ENCODE measurements at places on chromosomes 1 and 21.

- no peak for ATAC-seq
Observed at GRCh38 chr1:90990779-90991178, 31.1 kb downstream of the ZNF644 start.

DNA sequence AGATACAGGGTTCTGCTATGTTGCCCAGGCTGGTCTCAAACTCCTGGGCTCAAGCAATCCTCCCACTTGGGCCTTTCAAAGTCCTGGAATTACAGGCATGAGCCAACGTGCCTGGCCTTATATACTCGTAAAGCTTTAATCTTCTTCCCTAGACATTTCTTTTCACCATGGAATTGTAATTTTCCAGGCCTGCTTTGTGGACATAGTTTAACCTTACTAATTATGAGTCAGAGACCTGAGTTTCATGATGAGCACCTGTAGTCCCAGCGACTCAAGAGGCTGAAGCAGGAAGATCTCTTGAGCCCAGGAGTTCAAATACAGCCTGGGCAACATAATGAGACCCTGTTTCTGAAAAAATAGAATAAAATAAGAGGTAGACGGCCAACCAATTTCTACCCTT, 12.3 kb downstream of the PATJ start:
- ATAC-seq: no peak

DNA sequence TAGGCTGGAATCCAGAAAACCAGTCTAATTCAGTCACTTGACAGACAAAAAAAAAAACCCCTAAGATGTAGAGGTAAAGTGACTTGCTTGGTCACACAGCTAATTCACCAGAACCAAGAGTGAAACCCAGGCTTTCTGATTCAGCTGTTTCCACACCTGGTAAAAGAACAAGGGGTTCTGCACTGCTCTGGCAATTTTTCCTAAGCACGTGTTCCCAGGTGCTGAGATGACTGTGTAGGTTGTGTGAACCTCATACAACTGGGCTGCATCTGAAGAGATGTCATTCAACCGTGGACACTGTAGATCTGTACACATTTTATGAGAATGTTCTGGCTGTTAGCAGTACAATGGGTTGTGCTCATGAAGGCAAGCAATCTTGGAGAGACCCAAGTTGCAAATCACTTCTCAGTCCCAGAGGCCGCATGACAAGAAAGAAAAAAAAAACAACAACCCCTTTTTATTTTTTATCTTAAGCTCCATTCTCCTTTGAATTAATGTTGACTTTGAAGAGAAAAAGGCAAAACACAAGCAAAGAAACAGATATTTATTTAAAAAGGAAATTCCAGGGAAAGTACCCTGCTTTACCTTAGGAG, 95.4 kb downstream of the INTS7 start:
- ATAC-seq: no peak

DNA sequence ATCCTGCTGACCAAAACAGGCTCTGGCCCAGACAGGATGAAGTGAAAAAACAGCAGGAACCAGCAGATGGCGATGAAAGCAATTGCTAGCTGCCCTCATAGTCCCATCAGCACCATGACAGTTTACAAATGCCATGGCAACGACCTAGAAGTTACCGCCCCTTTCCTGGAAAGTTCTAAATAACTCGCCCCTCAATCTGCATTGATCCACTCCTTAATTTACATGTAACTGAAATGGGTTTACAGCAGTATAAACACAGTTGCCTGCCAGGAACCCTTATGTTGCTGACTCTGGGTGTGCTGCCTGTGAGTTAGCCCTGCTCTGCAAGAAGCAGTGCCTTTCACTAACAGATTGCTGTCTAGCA, 65.5 kb upstream of the CR1L start:
- peak; percentile 99 for ATAC-seq

DNA sequence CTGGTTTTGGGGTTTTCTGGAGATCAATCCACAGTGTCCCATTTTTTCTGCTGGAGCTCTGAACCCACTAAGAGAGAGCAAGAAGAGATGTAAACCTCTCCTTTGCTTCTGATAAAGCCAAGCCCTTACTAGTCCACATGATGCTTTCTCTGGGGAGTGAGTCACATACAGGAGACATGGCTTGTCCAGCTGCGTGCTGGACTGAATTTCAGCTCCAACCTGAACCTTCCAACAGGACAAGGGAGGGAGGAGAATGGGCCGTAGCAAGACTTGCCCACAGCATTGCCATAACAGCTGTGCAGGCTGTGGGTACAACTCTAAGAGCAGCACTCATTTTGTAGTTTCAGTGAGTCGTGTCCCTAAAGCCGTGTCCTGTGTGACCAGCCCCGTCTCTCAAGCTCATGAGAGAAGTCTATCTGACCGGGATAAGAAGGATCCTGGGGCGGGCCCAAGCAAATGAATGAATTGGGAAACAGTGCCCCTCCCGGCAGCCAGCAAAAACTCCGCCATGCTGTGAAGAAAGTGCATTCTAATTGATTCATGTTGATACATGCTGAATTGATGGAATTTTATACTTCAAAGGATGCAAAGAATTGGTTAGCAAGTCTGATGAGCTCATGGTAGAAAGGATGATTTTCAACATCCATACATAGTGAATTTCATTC, 195.2 kb downstream of the GABPA start:
- ATAC-seq: peak; percentile 43

GRCh38 chr1:94982398-94982797, 55.5 kb upstream of the CNN3 start:
- ATAC-seq: no peak

GRCh38 chr1:22579541-22580155, 16.4 kb downstream of the EPHA8 start:
- ATAC-seq: no peak

DNA sequence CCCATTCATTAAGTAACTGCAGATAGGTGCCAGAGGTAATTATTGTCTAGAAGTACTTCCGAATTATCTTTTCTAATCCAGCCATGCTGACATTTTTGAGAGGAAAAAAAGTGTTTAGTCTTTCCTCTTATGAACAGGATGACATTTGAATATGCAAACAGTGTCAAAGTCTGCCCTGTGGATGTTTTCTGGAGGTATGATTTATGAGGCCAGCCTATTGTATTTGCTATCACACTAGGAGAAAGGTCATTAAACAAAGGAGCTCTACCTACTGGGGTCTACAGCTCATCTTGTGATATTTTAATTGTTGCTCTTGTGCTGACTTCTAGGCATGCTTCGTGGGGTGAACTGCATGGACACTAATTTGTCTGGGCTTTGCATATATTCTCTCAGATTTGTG, 559.7 kb upstream of the CAMK1G start:
- ATAC-seq: no peak

- ATAC-seq: no peak
Observed at GRCh38 chr1:42431514-42431913, 24.3 kb downstream of the ZMYND12 start.

DNA sequence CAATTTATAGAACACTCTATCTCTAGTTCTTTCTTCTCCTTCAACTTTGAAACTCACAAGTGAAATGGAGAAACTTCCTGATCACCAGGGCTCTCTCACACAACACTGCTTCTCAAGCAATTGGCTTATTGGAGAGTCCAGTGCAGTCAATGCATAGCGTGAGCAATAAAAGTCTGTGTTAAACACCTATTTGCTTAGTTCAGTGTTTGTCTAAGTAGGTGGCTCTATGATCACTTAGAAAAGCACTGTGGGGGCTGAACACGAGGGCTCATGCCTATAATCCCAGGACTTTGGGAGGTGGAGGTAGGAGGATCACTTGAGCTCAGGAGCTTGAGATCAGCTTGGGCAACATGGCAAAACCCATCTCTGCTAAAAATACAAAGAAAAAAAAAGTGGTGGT, 12.2 kb downstream of the CTSS start:
- ATAC-seq: no peak

DNA sequence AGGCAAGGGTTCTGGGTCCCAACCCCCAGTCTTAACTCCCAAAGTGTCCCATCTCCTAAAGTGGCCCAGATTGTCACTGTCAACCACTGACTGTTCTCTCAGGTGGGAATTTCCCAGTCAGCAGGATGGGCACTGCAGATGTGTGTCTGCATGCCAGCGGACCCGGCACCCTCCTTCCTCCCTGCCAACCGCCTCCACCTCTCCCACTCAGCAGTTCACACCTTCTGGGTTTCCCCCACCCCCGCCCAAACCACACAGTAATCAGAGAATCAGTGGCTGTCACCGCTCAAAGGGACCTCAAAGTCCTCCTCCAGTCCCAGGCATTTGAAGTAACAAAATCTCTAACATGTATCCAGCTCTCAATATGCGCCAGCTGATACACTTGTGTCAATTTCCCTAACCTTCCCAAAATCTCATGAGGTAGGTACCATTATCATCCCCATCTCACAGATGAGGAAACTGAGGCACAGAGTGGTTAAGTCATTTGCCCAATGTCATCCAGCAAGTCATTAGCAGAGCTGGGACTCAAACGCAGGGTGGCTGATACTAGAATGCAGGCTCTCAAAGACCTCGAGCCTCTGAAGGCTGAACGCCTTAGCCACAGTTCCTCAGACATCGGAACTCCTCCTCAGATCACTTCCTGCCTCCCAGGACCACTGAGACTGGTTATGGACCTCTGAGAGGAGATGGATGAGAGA, 4.8 kb downstream of the RUNX3 start:
- no peak for ATAC-seq

DNA sequence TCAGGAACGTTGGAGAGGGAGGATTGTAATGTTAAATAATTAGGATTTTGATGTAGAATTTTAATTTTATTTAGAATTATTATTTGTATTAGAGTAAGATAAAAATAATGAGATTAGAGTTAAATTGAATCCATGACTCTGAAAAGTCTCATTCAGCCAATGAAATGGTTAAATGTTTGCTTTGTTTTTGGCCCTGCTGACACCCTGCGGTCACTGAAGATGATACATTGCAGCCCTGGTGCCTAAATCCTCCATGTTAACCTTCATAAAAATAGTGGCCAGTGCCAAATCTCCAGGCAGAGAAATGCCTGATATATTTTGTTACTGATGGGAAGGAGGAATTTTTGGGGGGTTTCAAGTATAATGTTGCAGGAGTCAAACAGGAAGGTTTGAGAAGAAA, 27.3 kb upstream of the RLF start:
- no peak for ATAC-seq

- ATAC-seq: peak; percentile 31
Observed at GRCh38 chr1:194013561-194013960, 827.1 kb upstream of the B3GALT2 start.

GRCh38 chr1:61184040-61184713, 101.8 kb downstream of the NFIA start:
- peak; percentile 66 for ATAC-seq

DNA sequence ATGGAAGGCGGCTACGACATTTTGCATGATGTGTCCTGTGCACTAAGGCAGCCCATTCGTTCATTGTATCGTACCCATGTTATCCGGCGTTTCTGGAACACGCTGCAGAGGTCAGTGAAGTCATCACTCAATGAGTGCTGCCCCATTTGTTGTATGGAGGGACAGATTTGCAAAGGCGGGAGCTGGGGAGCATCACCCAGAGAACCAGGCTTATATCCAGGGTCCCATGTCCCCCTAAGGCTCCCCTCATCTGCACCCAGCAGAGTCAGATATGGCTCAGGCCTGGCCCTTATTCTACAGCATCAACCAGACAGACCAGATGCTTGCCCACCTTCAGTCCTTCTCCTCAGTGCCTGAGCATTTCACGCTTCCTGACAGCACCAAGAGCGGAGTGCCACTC, 31.2 kb downstream of the SZT2 start:
- no peak for ATAC-seq

- ATAC-seq: no peak
Observed at GRCh38 chr1:91752324-91752723, 133.6 kb downstream of the TGFBR3 start.

Measured in SK-N-SH treated with all-trans-retinoic acid at 6 μM for 48 hours (cell line).